NCI-H2171 (cell line): ENCODE measurements at places on chromosomes 11 and 22.

DNA sequence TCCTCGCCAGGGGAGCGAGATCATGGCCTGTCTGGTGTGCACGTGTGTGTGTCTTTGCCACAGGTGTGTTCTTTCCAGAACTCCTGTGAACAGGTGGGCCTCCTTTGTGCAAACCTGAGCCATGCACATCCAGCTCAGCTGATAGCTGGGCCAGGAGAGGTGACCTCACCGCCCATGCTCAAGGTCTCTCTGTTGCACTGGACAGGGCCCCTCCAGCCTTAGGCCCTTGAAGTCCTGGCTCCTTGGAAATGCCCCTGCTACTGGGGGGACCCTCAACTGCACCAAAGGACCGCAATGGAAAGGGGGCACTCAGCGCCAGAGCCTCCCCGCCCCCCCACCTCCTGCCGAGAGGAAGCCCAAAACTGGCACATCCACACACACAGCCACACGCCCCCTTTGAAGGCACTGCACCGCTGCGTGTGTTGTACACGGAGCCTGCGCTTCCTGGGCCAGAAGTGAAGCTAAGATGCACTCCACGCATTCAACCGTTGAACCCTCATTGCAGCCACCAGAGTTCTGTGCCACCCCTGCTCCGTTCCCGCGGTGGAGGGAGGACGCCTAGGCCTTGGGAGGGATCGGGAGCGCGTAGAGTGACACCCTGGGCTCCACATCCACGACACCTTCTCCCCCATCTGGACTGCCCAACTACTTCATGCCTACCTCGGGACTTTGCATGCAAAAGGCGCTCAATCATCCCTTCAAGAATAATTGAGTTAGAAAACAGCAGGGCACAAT is 16.4 kb upstream of the IL2RB start:
- no peak for DNase-seq

DNA sequence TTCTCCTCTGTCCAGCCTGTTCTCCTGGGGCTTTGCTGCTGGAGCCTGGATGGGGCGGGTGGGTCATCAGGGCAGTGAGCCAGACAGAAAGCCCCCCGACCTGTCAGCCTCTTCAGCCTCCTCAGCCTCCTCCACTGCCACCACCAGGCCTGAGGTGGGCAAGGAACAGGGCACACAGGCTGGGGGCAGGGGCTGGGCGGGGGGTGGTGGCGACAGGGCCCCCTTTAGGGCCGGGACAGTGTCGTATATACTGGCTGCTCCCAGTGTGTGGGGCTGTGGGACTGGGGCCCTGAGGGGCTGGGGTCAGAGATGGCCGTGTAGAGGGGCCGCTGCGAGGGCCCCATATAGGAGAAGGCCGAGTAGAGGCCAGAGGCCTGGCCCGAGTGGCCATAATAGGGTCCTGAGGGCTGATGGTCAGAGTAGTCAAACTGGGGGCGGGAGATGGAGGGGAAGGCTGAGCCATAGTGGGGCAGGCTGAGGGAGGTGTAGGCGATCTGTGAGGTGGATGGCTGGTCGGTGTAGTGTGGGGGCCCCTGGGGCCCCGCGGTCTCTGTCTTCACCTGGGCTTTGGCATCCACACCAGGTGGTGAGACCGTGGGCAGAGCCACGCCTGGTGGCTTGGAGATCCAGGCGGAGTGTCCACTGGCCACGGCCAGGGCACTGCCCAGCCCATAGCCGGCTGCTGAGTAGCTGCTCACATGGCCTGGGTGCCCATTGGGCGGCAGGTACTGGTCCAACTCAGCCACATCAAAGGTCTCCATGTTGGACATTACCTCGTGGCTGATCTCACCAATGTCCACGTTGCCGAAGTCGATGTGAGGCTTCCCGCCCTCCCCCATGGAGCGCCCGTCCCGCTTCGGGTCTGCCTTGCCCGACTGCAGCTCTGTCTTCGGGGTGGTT is 10.8 kb downstream of the SOX10 start:
- DNase-seq: no peak

DNA sequence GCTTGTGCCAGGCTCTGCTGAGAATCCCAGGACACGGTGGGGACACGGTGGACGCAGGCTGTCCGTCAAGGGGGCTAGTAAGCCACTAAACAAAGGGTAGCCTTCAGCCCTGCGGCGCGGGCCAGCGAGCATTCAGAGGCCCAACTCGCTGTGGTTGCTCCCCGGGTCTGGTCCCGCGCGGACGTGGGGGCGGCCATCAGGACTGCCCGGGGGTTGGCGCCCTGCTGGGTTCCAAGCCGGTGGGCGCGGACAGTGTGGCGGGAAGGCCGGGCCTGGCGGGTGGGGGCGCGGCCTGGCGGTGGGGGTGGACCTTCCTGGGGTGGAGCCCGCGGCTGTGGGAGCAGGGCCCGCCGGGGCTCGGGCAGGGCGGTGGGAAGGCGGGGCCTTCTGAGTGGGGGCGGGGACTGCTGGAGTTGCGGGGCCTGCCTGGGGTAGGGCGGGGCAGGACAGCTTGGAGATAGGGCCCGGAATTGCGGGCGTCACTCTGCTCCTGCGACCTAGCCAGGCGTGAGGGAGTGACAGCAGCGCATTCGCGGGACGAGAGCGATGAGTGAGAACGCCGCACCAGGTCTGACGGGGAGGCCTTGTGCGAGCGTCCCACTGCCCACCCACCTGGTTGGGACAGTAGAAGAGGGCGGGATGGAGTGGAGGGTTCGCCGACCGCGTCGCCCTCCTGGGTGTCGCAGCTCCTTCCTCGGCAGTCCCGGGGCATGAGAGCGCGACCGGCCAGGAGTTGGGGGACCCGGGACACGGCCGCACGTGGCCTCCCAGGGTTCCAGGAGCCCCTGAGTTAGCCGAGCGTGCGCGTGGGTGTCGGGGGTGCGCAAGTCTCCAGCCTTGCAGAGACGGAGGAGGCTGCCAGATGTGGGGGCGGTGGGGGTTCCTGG is at the start of gene SERHL2:
SERHL2 (plus strand) TSS at position 482 of the 887 bp plus-strand sequence; CDS start at position 547, 65 bp downstream.
- DNase-seq: peak; percentile 83

- DNase-seq: no peak
These were observed 22.0 kb downstream of the TAF1D start for GRCh38 chr11:93719310-93719709.

DNA sequence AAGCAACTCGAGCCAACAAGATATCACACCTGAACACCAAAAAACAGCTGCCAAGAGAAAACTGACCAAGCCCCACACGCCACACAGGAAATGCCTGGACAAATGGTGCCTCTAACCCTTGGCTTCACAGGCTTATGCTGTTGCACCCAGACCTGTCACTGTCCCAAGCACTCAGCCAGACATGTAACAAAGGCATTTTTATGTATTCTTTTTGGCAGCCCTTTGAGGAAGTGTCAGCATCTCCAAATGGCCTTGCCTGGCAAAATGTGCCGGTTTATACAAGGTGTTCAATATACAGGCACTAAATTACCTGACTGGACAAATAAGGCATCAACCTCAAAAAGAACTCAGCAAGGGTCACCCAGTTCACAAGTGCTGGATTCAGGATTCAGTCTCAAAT is 6.1 kb downstream of the HDHD5 start:
- no peak for DNase-seq

GRCh38 chr11:57306940-57307565 is 17.7 kb downstream of the TNKS1BP1 start:
- DNase-seq: no peak

- DNase-seq: peak; percentile 63
These were observed 51.9 kb upstream of the CDON start for GRCh38 chr11:126114486-126115126.

- no peak for DNase-seq
These were observed 847.1 kb downstream of the OPCML start for GRCh38 chr11:132685174-132685611.
